KG1 (cell line): ENCODE measurements at places on chromosomes 13 and 19.

DNA sequence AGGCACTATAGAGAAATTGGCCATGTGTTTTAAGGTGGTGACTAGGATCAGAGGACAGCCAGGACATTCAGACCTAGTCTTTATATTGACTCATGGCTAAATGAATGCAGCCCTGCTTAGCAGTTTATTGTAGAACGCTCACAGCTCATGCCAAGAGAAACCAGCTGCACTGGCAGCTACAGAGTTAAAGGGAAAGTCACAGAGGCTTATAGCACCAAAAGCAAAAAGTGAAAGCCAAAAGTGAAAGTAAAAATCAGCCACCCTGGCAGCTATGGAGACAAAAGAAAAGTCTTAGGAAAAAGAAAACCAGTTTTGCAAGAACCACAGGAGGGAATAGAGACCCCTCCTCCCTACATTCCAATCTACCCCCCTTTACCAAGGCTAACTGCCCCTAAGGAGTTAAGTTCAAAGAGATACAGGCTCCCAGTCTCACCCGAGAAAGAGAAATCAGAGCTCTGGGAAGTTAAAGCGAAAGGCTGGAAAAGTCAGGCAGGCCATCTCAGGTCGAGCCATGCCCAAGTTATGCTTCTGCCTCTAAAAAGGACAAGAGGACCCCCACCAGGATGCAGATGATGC lies 99.0 kb downstream of the ZNF429 start:
- DNase-seq = peak; percentile 24

DNA sequence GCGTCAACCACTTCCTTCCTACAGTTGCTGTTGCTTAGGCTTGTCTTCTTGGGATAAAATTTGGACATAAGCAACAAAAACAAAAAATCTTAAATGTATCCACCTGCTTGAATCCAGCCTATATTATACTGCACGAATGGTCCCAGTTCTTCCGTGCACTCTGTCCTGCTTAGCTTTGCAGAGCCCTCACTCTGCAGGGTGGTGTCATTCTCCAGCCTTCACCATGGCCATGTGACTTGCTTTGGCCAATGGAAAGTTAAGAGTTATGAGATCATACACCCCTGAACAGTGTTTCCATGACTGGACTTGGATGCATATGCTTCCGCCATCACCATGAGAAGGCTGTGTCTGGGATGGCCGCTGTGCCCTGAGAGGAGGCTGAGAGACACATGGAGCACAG lies 27.4 kb upstream of the SACS start:
- DNase-seq = no peak

- DNase-seq = no peak
Measured at GRCh38 chr13:102487330-102487729, 85.5 kb upstream of the FGF14 start.

DNA sequence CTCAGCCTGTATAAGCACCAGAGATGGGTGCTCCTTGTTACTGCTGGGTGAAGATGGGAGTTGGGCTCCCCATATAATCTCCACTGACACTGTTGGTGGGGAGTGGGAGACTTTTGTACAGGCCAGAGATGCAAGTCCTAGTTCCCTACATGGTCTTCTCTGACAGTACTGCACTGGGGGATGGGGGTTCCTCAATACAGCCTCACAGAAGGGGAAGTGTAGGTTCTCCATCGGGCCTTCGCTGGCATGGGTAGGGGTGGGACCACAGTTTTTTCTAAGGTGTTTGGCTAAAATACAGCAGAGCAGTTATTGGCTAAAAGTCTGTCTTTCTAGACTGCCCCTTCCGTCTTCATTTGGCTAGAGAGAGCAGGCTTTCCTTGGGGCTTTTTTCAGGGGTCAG lies 167.2 kb upstream of the SERP2 start:
- DNase-seq = no peak

DNA sequence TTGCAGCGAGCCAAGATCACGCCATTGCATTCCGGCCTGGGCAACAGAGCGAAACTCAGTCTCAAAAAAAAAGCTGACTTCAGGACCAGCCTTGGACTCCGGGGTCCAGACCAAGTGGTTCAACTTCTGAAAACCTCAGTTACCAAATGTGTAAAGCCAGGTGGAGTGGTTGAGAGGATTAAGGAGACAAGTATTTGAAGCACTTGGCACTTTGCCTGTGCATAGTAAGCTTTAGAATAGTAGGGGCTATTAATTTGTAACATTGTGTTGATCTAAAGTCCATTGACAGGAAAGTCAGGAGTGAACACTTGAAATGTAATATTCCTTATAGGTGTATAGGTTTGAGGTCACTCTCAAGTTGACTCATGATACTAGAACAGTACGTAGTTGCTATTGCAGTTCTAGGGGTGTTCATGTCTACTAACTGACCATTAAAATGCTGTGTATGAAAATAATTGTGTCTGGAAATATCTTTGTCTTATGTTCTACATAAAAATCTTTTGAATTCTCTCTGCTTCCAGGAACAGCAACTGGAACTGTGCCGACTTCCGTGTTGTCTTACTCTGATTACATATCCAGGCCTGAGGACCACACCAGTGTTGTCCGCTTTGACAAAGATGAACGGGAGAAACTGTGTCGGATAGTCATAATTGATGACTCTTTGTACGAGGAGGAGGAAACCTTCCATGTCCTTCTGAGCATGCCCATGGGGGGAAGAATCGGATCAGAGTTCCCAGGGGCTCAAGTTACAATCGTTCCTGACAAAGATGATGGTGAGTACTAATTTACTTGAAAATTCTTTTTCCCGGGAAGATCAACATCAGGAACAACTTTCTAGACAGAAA lies 97.4 kb downstream of the FREM2 start:
- DNase-seq = no peak

DNA sequence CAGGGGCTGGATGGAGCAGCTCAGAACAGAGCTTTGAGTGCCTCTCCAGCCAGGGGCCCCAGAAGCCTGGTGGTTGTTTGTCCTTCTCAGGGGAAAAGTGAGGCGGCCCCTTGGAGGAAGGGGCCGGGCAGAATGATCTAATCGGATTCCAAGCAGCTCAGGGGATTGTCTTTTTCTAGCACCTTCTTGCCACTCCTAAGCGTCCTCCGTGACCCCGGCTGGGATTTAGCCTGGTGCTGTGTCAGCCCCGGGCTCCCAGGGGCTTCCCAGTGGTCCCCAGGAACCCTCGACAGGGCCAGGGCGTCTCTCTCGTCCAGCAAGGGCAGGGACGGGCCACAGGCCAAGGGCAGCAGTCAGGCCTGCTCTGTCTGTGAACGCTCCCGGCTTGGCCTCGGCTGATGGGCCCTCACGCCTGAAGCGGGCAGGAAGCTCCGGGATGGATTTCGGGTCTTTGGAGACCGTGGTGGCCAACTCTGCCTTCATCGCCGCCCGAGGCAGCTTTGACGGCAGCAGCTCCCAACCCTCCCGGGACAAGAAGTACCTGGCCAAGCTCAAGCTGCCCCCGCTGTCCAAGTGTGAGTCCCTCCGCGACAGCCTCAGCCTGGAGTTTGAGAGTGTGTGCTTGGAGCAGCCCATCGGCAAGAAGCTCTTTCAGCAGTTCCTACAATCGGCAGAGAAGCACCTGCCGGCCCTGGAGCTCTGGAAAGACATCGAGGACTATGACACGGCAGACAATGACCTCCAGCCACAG lies at the start of gene GRK1:
Gene GRK1, plus strand, starts transcription at position 269 of the 751 bp plus-strand sequence. Its CDS starts 168 bp downstream, at position 437.
- no peak for DNase-seq

- DNase-seq = no peak
Measured at GRCh38 chr13:33696530-33696929, 121.4 kb upstream of the RFC3 start.

- peak; percentile 19 for DNase-seq
Measured at GRCh38 chr13:95246292-95247082, 54.8 kb downstream of the ABCC4 start.

DNA sequence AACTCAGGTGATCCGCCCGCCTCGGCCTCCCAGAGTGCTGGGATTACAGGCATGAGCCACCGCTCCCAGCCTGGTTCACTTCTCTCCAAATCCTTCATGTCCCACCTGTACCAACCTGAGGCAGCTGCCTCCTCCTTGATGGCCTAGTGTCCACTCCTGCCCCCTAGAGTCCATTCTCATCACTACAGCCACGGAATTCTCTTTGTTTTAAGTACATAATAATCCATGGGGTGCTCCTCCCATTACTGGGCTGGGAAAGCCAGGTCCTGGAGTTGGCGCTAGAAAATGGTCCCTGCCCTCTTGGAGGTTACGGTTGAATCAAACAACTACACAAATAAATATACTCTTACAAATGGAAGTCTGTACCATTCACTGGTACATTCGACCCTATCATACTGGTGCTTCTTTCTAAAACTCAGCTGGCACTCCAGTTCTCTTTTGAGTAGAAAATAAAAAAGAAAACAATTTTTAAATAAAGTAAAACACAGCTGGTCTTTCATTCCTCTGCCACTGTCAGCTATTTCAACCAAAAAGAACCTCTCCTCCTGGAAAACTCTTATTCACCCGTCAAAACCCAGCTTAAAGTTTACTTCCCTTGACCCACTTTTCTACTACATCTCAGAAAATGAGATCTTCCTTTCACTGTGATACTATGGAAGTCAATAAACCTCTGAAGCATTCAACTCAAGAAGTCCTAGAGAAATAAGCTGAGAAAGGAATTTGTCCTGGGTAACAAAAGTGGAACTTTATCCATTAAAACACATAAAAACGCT lies 22.4 kb upstream of the ARHGEF18 start:
- DNase-seq = no peak

DNA sequence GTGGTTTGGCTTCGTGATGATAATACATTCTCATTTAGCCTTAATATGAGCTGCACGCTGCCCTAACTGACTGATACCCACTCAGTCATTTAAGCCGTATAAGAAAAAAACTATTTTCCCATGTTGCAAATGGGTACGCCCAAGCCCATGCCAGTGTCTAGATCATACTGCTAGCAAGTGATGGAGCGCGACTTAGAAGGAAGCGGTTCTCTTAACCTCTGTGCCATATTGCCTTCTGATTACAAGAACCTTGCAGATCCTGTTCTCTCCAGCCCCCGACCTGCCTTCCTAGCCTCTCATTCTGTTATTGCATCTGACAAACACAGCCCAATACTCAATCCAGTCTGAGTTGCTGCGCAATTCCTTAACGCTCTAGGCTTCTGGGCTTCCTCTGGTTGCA lies 603 bp downstream of the GPALPP1 start:
- DNase-seq = no peak

GRCh38 chr13:109778102-109778542 lies 8.3 kb downstream of the IRS2 start:
- DNase-seq = no peak

DNA sequence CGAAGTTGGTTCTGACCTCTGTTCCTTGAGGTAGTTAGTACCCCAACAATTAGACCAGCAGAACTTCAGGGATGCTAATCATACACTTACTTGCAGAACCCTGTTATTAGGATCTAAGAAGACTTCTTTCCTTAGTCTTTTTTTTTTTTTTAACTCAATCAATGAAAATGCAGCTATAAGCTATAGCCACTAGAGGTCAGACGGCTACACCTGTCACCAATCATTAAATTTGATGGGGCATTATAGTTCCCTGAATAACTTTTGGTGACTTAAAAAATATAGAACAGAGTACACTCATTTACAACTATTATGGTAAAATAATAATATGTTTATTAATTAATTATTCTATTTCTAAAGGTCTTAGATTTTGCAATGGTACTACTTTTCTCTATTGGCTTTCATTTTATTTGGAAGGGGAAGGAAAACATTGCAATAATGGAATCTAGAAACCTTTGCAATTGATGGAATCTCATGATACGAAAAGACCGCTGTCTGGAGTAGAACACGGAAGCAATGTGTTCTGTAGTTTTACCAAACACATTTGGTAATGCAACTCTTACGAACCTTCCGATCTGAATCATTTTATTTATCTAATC lies 483.2 kb downstream of the DIAPH3 start:
- DNase-seq = no peak

DNA sequence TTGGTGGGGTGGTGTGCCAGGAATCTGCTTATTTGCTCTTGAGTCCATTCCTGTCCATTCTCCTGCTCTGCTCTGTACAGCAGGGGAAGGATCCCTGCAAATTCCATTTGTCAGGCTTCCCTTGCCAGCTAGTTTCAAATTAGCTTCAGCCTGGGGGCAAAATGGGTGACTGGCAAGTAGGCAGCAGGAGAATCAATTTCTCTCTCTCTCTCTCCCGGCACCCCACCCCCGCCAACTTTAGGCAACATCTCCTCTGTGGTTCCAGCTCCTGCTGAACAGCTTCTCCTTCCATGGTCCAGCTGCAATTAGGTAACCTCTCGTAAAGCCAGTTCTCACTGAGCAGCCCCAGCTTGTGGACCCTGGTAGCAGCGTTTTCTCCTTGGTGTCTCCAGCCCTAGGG lies 6.7 kb upstream of the MYCBP2 start:
- DNase-seq = no peak

DNA sequence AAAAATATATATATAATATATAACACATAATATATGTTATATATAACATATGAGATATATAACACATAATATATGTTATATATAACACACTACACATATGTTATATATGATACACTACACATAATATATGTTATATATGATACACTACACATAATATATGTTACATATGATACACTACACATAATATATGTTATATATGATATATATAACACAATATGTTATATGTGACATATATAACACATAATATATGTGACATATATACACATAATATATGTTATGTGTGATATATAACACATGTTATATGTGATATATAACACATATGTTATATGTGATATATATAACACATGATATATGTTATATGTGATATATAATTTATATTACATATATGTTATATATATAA lies 129.7 kb downstream of the CACNA1A start:
- DNase-seq = no peak

DNA sequence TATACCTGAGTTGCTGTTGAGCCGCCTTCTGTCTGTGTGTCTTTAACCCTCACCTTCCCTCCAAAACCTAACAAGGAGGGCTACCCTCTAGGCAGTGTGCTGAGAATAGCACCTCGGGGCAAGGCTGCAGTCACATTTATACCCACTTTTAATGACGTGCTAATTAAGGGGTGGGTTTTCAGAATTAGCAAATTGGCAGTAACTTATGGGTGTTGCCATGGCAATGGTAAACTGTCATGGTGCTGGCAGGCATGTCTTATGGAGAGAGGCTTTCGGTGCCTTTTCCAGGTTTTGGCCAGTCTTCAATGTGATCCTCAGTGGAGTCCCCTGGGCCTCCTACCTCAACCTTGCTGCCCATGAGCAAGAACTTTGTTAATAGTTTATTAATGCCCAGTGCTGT lies 1.2 kb upstream of the PNMA8A start:
- no peak for DNase-seq

DNA sequence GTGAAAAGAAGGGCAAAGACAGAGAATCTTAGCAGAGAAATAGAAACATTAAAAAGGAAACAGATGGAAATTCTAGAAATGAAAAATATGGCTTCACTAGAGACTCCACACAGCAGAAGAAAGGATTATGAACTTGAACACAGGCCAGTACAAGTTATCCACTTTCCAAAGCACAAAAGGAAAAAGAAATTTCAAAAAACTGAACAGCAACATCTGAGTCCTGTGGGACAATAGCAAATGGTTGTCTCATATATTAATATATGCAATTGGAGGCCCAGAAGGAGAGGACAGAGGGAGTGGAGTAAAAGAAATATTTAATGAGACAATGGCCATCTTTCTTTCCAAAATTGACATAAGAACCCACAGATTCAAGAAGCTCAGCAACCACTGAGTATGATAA lies 141.7 kb upstream of the GJB6 start:
- no peak for DNase-seq
